Stimulated activated CD4-positive, alpha-beta T cell treated with anti-CD3 and anti-CD28 coated beads, Interleukin-1b, Interleukin-23, amount 100 ng/mL, for 24 hours (primary cell): ENCODE measurements at places on chromosomes 12 and 14.

- DNase-seq, result no peak
Observed at GRCh38 chr12:3225154-3225795, 148.1 kb downstream of the TSPAN9 start.

- DNase-seq, result no peak
Observed at GRCh38 chr12:133130808-133131128, 341 bp downstream of the ZNF10 start.

GRCh38 chr12:92582893-92583292, 119.9 kb upstream of the PLEKHG7 start:
- DNase-seq, result no peak

- no peak for DNase-seq
Observed at GRCh38 chr12:7042842-7043241, 17.7 kb upstream of the C1S start.

- DNase-seq, result no peak
Observed at GRCh38 chr12:101619026-101619786, 24.4 kb downstream of the MYBPC1 start.

- no peak for DNase-seq
Observed at GRCh38 chr14:100424504-100425428, 101.6 kb downstream of the SLC25A47 start.

- DNase-seq, result no peak
Observed at GRCh38 chr14:39773387-39774126, 341.3 kb upstream of the FBXO33 start.

- no peak for DNase-seq
Observed at GRCh38 chr12:59890896-59891579, 295.2 kb downstream of the SLC16A7 start.

- DNase-seq, result no peak
Observed at GRCh38 chr12:9685915-9686314, 16.4 kb downstream of the CLEC2D start.

DNA sequence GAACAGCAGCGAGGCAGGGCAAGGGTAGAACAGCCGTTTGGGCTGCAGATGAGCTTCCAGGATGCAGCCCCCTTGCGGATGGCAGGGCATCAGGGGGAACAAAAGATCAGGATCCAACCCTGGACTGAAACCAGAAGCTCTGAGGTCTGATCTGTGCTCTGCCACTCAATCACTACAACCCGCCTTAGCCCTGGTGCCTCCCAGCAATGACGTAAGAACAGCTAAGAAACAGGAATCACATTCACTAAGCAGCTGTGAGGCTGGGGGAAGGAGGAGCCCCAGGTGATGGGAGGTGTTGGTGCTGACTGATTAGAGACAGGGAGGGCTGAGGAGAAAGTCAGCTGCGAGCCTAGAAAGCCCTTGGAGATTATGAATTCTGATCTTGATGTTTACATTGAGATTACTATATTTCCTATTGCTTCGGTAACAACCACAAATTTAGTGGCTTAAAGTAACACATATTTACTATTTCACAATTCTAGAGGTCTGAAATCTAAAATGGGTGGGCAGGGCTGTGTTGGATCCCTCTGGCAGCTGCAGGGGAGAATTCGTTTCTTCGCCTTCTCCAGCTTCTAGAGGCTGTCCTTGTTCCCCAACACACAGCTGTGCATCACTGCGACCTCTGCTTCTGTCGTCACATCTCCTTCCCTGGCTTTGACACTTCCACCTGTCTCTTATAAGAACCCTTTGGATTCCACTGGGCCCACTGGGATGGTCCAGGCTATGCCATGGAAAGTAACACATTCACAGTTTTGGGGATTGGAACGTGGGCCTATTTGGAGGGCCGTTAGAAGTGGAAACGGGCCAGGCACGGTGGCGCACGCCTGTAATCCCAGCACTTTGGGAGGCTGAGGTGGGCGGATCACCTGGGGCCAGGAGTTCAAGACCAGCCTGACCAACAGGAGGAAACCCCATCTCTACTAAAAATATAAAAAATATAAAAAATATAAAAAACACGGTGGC, 6.1 kb upstream of the CD9 start:
- no peak for DNase-seq

GRCh38 chr12:45292486-45293195, 76.7 kb downstream of the ANO6 start:
- DNase-seq, result no peak

DNA sequence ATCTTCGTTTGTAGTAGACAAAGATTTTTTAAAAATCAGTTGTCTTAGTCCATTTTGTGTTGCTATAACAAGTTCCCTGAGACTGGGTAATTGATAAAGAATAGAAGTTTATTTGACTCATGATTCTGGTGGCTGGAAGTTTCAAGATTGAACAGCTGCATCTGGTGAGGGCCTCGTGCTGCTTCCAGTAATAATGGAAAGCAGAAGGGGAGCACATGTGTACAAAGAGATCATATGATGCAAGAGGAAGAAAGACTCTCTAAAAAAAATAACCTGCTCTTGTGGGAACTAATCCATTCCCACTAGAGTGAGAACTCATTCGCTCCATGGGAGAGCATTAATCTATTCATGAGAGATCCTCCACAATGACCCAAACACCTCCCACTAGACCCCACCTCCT, 24.8 kb downstream of the MUCL1 start:
- DNase-seq, result no peak

- DNase-seq, result no peak
Observed at GRCh38 chr12:104414581-104415341, 42.0 kb upstream of the CHST11 start.

- DNase-seq, result no peak
Observed at GRCh38 chr12:121793440-121793837, at the start of gene RHOF. TSS of gene RHOF (minus strand) at chr12:121793688. CDS start at chr12:121793633, 55 bp downstream.

- no peak for DNase-seq
Observed at GRCh38 chr12:62530596-62530995, 64.0 kb downstream of the MON2 start.

DNA sequence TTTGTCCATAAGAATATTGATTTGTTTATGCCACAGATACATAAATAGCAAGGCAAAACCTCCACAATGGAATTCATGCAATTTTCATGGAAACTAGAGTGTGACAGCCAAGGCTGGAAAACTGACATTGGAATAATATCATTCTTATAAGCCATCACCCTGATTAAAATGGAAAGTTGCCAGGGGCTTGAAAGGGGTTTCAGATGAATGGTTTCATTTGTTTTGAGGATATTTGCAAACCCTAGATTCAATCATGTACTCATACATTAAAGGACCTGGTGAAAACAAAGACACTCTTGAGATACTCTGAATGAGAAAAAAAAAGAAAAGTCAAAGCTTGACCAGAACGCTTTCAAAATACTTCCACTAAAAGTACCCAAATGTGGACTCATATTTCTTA, 205.7 kb downstream of the DIO2 start:
- no peak for DNase-seq

DNA sequence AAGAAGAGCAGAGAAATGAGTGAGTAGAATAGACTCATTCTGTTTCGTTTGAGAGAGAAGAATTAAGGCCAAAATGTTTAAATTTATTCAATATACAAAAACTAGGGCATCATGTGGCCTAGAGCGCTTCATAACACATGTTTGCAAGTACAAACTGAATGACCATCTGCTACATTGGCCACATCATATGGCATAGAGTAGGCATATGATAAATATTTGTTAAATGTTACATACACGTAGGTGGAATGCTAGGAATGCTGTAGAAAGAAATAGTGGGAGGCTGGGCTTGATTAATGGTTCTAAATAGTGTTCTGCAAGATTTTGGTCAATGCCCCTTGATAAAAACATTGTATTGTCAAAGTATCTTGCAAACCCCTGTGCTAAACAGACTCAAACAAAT, 10.8 kb downstream of the MGP start:
- DNase-seq, result no peak

DNA sequence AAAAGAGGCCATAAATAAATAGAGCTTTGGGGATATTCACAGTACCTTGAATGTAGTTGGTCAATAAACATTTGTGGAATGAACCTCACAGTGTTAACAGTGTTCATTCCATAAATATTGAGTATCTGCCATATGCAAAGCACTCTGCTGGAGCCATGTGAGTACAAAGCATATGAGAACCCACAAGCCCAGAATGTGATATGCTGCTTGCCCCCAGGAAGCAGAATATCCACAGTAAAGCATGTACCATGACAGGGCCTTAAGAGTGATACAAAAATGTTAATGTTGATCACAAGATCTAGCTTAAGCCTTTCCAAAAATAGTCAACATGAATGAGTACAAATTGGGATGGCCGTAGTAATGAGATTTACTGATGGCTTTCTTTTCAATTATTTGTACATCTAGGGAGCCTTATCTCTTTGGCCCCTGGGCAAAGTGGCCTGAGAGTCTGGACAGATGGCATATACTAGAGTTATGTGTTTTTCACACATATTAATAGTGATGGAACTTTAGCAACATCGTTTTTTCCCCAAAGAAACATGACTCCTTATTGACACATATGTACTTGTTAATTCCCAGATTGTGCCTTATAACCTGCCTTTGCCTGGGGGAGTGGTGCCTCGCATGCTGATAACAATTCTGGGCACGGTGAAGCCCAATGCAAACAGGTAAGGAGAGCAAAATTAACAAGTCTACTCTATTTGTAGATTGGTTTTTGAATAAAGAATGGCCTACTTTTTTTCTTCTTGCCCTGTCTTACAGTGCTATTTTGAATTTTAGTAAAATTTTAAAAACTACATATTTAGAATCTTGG, 10.9 kb downstream of the LGALS3 start:
- DNase-seq, result no peak

DNA sequence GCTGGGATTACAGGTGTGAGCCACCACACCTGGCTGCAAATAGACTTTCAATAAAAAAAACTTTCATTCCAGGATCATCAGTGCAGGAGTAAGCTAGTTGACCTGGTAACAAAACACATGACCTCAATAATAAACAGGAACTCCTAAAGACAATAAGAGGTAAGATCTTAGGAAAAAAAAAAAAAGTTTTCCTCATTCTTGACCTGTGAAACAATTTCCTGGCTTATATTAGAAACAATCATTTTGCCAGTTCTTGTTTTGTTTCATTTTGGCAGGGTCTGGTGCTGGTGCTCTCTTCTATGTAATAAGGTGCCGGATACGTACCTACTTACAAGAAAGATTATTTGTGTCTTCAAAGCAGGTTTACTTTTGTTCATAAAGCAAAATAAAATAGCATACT, 90.6 kb upstream of the AMN1 start:
- DNase-seq, result no peak

DNA sequence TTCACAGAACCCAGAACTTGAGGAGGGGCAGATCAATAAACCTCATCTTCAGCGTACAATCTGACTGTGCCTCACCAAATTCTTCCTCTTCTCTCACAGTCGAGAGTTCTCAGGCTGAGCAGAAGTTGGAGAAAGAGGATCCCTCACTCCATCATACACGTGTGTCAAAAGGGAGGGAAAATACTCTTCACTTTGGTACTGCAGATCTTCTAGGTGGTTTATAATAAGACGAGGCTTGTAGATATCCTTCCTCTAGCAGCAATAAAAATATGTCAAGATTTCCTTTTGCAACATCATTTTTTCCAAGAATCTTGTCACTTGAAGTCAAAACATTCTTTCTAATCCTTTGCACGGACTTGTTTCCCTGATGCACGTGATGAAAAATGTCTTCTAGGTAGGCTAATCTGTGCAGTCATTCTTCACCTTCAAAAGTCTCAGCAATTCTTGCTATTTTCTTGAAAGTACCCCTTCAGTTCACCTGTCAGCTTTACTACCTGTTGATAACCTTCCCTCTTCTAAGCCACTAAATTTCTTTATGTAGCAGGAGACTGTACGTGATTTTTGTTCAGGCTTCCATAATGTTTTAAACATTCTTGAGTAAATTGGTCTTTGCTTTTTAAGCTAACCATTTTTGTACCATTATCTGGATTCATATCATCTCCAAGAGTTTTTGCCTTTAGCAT, 214.1 kb downstream of the NUAK1 start:
- DNase-seq, result no peak

DNA sequence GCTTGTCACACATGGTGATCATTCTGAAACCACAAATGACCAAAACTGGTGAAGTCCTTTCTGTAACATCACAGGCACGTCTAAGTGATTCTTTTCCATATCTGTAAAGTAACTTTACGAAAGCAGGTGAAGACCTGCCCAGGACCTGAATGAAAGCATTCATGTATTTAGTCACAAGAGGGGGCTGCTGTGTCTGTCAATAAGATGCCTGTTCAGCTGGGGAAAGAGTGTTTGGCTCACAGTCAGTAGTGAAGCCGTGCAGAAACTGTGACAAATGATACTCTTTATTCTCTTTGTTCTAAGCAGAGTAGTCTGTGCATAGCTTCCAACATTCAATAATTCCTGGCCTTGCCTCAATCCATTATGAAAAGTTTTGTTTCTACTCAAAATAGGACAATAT, 373.5 kb upstream of the OR4E1 start:
- no peak for DNase-seq

DNA sequence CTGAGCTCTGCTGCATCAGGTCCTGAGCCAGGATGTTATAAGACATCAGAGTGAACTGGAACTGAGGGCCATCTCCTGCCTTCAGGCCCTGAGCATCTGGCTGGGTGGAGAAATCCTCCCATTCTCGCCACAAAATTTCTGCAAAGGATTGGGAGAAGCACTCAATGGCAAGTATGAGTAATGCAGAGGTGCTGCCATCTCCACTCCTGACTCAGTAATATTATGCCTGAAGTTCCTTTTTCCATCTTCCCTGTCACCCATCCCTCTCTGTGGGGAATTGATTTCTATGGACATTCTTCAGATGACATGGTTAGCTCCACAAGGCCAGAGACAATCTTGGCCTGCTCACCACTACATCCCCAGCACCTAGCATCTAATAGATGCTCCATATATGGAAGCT, 4.7 kb downstream of the ANGEL1 start:
- no peak for DNase-seq

DNA sequence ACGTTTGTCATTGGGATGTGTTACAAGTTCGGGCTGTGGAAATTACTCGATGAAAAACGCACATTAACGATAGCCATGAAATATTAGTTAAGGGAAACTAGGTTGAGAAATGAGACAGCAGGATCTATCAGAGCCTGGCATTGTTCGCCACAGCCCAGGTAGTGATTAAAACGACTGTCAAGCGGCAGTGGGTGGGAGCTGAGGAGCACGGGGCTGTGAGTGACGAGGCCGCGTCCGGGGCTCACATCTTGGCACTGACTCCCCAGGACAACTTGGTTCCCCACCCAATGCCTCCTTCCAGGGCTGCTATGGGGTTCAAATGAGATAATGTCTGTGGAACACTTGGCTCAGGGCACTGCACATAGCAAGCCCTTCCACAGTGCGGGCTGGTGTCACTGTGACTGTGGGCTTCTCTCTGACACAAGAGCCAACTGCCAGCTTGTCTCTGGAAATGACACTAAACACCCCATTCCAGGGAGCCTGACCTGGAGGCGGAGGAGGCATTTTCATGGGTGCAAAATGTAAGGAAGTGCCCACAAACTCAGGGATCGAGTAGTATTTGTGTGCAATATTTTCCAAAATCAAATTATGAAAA, 19.3 kb downstream of the MMAB start:
- DNase-seq, result no peak

GRCh38 chr12:95802482-95803270, 12.1 kb upstream of the NTN4 start:
- no peak for DNase-seq

GRCh38 chr12:116455540-116456329, 103.4 kb upstream of the MAP1LC3B2 start:
- DNase-seq, result no peak
